Activated T-cell treated with anti-CD3 and anti-CD28 coated beads, Interleukin-2, amount 50 U/mL, for 72 hours (primary cell): ENCODE measurements at places on chromosomes 3 and 15. TPM values are rescaled to one million over a fixed set of nuclear protein-coding genes. Genes with fewer than 3 reads are reported as not detected.

NANOGP8 gene
- not detected for total RNA-seq

LARP6 gene
- not detected for total RNA-seq

SLC28A1 gene
- total RNA-seq, result not detected

SUCNR1 gene
- total RNA-seq, result not detected

ABI3BP gene
- total RNA-seq, result not detected

DNAJA4 gene
- 36.4 TPM for total RNA-seq
